ENCODE measurements at places on chromosomes 16 and 17.

DNA sequence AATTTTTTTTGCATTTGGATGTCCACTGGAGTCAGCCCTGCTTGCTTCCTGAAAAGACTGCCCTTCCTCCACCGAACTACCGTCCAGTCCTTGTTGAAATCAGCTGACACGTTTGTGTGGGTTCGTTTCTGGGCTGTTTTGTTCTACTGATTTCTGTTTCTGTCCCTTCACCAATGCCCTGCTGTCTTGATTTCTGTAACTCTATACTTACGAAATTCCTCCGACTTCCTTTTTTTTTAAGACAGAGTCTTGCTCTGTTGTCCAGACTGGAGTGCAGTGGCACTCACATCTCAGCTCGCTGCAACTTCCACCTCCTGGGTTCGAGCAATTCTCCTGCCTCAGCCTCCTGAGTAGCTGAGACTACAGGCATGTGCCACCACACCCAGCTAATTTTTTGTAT lies 8.4 kb upstream of the GAA start:
- H3K36me3 ChIP-seq, result no peaks in the 10 kb centered on the region
- no peaks in the 10 kb centered on the region for H3K4me1 ChIP-seq
- H3K27me3 ChIP-seq, result peaks cover 5% of the 10 kb centered on the region
- H3K4me3 ChIP-seq, result no peak overlapping the region

DNA sequence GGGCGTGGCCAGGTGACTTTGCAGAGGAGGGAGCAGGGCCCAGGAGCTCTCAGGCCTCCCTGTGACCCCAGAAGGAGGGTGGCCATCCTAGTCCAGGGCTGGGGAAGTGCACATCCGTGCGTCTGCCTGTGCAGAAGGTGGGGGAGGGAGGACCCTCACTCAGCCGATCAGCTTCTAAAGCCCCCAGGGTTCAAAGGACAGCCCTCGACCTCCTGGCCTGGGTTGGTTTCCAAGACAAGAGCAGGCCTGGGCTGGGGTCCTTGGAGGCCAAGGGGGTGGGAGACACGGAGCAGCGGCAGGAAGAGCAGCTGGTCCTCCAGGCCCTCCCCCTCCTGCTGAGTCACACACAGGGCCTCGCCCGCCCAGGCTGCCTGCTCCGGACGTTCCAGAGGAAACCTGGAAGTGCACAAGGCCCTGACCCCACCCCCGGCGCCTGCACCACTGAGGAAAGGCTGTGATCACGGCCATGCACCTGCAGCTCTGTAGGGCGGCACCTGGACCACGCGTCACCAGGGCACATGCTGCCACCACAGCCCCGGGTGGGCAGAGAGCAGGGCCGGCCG lies 67.1 kb upstream of the ZNF469 start:
- no peaks in the 10 kb centered on the region for H3K36me3 ChIP-seq
- H3K4me1 ChIP-seq, result no peaks in the 10 kb centered on the region
- no peak for DNase-seq

- no peaks in the 10 kb centered on the region for H3K36me3 ChIP-seq
- peak; percentile 65 for DNase-seq
- H3K4me3 ChIP-seq, result no peak overlapping the region
Observed at GRCh38 chr17:19338031-19338990, 24.2 kb downstream of the B9D1 start.

DNA sequence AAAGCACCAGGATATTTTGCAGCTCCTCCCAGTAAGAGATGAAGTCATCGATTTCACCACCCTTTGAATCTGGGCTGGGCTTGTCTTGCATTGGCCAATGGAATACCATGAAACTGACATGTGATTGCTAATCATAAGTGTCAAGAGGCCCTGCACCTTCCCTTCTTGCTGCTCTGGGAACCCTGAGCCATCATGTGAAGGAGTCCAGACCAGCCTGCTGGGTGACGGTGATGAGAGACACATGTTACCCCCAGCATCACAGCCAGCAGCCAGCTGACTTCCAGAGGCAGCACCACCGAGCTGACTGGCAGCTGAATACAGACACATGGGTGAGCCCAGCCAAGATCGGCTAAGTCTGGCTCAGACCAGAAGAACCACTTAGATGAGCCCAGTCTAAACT lies 43.6 kb upstream of the CACNG4 start:
- no peak overlapping the region for H3K4me3 ChIP-seq
- no peak overlapping the region for H3K27ac ChIP-seq
- no peak for DNase-seq
- H3K27me3 ChIP-seq, result peaks cover 12% of the 10 kb centered on the region

GRCh38 chr17:40551879-40552768 lies 13.1 kb downstream of the CCR7 start:
- peak overlapping the region; percentile 99 for H3K27ac ChIP-seq
- peak; percentile 32 for DNase-seq
- H3K36me3 ChIP-seq, result peaks cover 66% of the 10 kb centered on the region
- H3K27me3 ChIP-seq, result no peaks in the 10 kb centered on the region
- H3K4me3 ChIP-seq, result peak overlapping the region; percentile 36

- no peak for DNase-seq
- no peaks in the 10 kb centered on the region for H3K4me1 ChIP-seq
- no peak overlapping the region for H3K27ac ChIP-seq
- H3K4me3 ChIP-seq, result no peak overlapping the region
- H3K36me3 ChIP-seq, result no peaks in the 10 kb centered on the region
Observed at GRCh38 chr16:87541147-87541871, 48.5 kb upstream of the ZCCHC14 start.

- peak overlapping the region; percentile 38 for H3K27ac ChIP-seq
- H3K4me1 ChIP-seq, result peaks cover 27% of the 10 kb centered on the region
- no peak overlapping the region for H3K4me3 ChIP-seq
- H3K27me3 ChIP-seq, result no peaks in the 10 kb centered on the region
- no peaks in the 10 kb centered on the region for H3K36me3 ChIP-seq
Observed at GRCh38 chr17:73624496-73624988, 19.7 kb downstream of the SDK2 start.

DNA sequence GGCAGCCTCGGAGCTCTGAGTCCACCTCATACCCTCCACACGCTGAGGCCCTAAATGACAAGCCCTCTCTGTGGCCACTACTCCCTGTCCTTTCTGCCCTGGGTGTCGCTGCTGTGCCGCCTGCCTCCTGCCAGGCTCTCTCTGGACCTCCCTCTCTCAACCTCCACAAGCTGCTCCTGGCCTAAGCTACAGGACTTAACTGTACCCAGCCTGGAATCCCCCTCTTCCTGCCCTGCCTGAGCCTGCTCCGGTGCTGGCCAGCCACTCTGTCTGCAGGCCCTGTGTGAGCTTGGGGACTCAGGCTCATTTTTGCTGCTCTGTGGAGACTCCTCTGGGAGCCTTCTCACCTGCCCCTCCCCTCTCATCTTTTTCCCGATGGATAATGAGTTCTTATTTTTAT lies 21.5 kb downstream of the IFT140 start:
- no peak for DNase-seq
- no peaks in the 10 kb centered on the region for H3K4me1 ChIP-seq
- H3K27ac ChIP-seq, result no peak overlapping the region
- no peak overlapping the region for H3K4me3 ChIP-seq
- no peaks in the 10 kb centered on the region for H3K36me3 ChIP-seq

DNA sequence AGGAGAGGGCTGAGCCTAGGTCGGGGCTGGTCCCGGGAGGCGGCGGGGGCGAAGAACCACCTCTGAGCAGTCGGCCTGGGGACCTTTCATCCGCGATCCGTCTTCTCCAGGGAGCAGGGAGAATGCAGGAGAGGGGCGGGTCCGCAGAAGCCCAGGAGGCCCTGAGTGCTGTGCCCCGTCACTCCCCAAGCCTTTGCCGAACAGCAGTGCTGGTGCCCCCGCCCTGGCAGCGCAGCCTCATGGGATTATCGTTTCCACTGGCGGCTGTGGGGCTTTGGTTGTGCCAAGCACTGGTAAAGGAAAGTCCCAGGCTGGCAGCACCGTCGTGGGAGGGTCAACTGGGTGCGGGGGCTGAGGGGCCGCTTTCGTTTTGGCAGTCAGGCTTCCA lies 631 bp downstream of the TBL3 start:
- H3K27me3 ChIP-seq, result no peaks in the 10 kb centered on the region
- no peak for DNase-seq
- peaks cover 23% of the 10 kb centered on the region for H3K4me1 ChIP-seq
- peaks cover 34% of the 10 kb centered on the region for H3K36me3 ChIP-seq

- H3K4me3 ChIP-seq, result peak overlapping the region; percentile 29
- DNase-seq, result no peak
- peaks cover 65% of the 10 kb centered on the region for H3K4me1 ChIP-seq
- H3K27me3 ChIP-seq, result no peaks in the 10 kb centered on the region
- peaks cover 22% of the 10 kb centered on the region for H3K36me3 ChIP-seq
Observed at GRCh38 chr16:27455700-27456099, 53.7 kb downstream of the IL21R start.

DNA sequence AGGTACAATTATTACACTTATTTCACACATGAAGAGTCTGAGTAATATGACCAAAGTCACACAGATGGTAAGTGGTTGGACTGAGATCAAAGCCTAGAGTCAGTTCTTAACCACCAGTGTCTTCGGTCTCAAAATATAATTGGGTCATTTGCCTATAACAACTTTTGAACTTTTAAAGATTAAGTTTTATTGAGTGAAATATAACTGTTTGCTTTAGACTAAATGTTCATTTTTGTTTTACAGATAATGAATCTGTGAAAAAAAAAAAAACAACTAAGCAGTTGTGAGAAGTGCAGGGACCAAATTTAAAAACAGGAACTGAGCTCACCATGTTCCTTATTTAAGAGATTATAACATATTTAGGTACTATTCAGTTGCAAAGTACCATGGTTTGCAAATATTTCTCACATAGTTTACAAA lies 150.1 kb downstream of the ITFG1 start:
- H3K36me3 ChIP-seq, result peaks cover 21% of the 10 kb centered on the region
- no peaks in the 10 kb centered on the region for H3K27me3 ChIP-seq
- no peak for DNase-seq

- no peaks in the 10 kb centered on the region for H3K4me1 ChIP-seq
- DNase-seq, result no peak
- H3K36me3 ChIP-seq, result no peaks in the 10 kb centered on the region
- no peak overlapping the region for H3K27ac ChIP-seq
- peaks cover 7% of the 10 kb centered on the region for H3K27me3 ChIP-seq
Observed at GRCh38 chr17:62757500-62757951, 50.6 kb downstream of the MARCHF10 start.

DNA sequence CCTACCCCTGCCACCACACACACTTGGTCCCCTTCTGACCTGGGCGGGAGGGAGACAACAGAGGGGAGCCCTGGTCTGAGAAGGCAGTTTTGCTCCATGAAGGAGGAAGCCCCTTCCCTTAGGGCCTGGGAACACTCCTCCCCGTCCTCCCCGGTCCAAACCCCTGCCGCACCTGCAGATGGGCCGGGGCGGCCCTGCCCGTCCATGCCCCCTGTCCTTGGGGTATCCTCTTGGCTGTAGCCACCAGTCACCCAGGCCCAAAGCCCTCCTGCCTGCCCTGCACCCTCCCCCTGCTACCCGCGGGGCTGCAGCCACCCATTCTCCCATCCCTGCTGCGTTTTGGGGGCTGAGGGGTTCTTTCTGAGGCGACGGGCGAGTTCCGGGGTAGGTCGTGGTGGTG lies 33.9 kb downstream of the GSE1 start:
- no peak overlapping the region for H3K4me3 ChIP-seq
- no peak overlapping the region for H3K27ac ChIP-seq
- DNase-seq, result no peak
- H3K36me3 ChIP-seq, result peaks cover 25% of the 10 kb centered on the region
- H3K27me3 ChIP-seq, result no peaks in the 10 kb centered on the region

DNA sequence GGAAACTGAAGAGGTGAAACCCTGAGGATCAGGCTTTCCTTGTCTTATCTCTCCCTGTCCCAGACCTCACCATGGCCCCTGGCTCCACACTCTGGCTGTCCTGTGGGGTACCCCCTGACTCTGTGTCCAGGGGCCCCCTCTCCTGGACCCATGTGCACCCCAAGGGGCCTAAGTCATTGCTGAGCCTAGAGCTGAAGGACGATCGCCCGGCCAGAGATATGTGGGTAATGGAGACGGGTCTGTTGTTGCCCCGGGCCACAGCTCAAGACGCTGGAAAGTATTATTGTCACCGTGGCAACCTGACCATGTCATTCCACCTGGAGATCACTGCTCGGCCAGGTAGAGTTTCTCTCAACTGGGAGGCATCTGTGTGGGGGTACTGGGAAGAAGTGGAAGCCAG lies 1.4 kb downstream of the CD19 start:
- peaks cover 52% of the 10 kb centered on the region for H3K36me3 ChIP-seq
- H3K4me3 ChIP-seq, result peak overlapping the region; percentile 99
- no peak for DNase-seq
- H3K27me3 ChIP-seq, result no peaks in the 10 kb centered on the region
- peak overlapping the region; percentile 98 for H3K27ac ChIP-seq
- H3K4me1 ChIP-seq, result peaks cover 74% of the 10 kb centered on the region

DNA sequence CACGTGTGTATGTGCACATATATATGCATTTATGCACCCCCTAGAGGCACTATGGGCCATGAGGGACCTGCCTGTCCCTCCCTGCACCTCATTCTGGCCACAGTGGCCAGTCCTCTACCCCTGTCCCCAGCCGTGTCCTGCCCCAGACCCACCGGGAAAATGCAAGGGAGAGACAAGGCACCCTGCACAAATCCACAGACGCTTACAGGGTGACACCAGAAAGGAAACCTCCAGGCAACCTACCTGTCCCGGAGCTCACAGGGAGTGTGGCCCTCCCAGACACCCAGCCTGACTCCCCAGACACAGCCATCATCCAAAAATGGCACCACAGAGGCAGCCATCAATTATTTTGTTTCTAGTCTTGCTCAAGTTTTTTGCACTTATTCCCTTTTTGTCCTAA lies 440.4 kb downstream of the SOX9 start:
- peaks cover 3% of the 10 kb centered on the region for H3K27me3 ChIP-seq
- H3K36me3 ChIP-seq, result no peaks in the 10 kb centered on the region
- DNase-seq, result no peak
- no peaks in the 10 kb centered on the region for H3K4me1 ChIP-seq
- H3K4me3 ChIP-seq, result no peak overlapping the region

GRCh38 chr17:32470405-32471167 lies 16.2 kb upstream of the CDK5R1 start:
- no peak overlapping the region for H3K27ac ChIP-seq
- peaks cover 92% of the 10 kb centered on the region for H3K36me3 ChIP-seq
- DNase-seq, result no peak
- H3K4me3 ChIP-seq, result no peak overlapping the region
- no peaks in the 10 kb centered on the region for H3K4me1 ChIP-seq
- no peaks in the 10 kb centered on the region for H3K27me3 ChIP-seq

GRCh38 chr17:14361470-14361869 lies 60.6 kb downstream of the HS3ST3B1 start:
- no peak overlapping the region for H3K4me3 ChIP-seq
- no peak overlapping the region for H3K27ac ChIP-seq
- H3K27me3 ChIP-seq, result no peaks in the 10 kb centered on the region
- H3K36me3 ChIP-seq, result no peaks in the 10 kb centered on the region
- H3K4me1 ChIP-seq, result peaks cover 26% of the 10 kb centered on the region
- no peak for DNase-seq

- H3K4me1 ChIP-seq, result no peaks in the 10 kb centered on the region
- no peak overlapping the region for H3K27ac ChIP-seq
- H3K4me3 ChIP-seq, result no peak overlapping the region
- no peaks in the 10 kb centered on the region for H3K27me3 ChIP-seq
Observed at GRCh38 chr17:37134050-37134449, 185.3 kb downstream of the AATF start.

GRCh38 chr17:42969001-42969581 lies 4.8 kb upstream of the AARSD1 start:
- DNase-seq, result no peak
- H3K4me3 ChIP-seq, result no peak overlapping the region
- H3K27me3 ChIP-seq, result no peaks in the 10 kb centered on the region
- H3K36me3 ChIP-seq, result peaks cover 6% of the 10 kb centered on the region
- peaks cover 6% of the 10 kb centered on the region for H3K4me1 ChIP-seq

GRCh38 chr16:11575223-11575589 lies 11.5 kb downstream of the LITAF start:
- no peaks in the 10 kb centered on the region for H3K27me3 ChIP-seq
- H3K27ac ChIP-seq, result peak overlapping the region; percentile 64
- DNase-seq, result no peak
- peaks cover 92% of the 10 kb centered on the region for H3K4me1 ChIP-seq
- peaks cover 39% of the 10 kb centered on the region for H3K36me3 ChIP-seq
